ENCODE measurements at places on chromosomes 7 and 10.

DNA sequence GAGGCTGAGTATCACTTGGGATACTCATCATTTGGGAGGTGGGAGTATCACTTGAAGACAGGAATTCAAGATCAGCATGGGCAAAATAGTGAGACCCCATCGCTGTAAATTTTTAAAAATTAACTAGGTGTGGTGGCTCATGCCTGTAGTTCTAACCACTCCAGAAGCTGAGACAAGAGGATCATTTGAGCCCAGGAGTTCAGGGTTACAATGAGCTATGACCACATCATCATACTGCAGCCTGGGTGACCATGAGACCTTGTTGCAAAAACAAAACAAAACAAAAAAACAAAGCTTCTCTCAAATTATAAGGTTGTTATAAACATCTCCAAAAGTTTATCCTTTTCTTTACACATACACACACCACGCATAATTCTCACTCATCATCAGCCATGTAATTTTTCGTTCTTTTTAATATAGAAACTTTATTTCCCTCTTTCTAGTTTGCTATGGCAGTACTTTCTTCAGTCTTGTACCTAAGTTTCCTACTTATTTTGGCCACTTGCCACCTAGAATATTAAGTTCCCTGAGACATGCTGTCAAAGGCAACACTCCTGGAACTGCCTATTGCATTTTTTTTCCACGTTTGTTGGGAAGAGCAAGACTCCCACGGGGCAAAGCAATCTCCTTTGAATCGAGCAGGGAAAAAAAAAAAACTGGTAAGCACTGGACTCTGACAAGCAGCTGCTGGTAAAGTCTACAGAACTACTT is 37.1 kb downstream of the SKIDA1 start:
- no peak for DNase-seq

DNA sequence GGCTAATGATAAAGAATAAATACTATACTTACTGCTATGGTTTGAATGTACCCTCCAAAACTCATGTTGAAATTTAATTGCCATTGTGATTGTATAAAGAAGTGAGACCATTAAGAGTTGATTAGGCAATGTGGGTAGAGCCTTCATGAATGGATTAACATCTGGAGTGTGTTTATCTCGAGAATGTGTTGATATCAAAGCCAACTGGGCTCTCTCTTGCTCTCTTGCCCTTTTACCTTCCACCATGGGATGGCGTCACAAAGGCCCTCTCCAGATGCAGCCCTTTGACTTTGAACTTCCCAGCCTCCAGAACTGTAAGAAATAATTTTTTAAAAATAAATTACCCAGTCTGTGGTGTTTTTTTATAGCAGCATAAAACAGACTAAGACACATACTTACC is 50.1 kb upstream of the GHITM start:
- no peak for DNase-seq

DNA sequence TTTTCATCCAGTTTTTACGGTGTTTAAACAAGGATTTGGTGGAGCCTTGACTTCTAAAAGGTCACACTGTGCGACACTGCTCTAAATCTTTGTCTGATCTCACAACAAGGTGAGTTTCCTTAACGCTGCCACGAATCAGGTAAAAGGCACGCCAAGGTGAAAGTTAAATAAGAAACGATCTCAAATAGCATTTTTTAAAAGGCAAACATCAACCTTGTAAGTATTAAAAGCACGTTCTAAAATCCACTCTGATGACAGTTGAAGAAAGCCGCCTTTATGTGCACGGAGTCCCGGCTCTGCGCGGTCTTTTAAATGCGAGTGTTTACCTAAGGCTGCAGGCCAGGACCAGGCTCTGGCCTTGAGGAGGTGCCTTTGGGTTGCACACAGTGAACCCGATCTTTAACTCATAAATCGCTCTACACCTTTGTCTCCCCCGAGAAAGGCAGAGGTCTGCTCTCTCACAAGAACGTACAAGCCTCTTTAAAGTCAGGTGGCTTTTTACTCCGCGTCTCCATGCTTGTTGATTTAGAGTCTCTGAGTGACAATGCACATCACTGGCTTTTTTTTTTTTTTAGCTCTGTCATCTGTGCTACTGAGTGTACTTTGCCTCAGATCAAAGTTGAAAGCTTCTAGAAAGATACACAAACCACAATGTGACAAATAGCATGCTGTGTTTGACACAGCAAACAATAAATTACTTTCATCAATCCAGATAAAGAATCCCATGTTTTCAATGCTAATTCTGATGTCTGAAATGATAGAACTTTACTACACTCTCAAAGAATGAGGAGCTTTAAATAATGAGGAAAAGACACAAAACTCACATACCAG is 25.9 kb upstream of the RNF32 start:
- DNase-seq: no peak

DNA sequence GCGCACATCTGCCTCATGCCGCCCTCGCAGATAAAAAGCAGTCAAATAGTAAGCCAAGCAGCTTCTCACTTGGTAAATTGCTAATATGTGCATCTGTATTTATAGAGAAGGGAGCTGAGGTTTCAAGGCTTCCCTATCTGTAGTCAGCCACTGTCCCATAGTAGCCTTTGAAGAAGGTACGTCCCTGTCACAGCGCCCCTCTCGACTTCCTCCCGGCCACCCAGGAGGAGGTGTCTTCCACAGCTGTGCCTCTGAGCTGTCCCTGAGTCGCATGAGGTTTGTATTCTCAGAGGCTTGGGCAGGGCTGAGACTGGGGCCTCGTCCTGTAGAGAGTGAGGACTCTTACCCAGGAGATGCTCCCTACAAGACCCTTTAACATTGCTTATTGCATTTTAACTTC is 49.0 kb downstream of the SPOCK2 start:
- DNase-seq: no peak

Measured in NCI-H2081 (cell line).